ENCODE measurements at places on chromosomes 4 and X.

DNA sequence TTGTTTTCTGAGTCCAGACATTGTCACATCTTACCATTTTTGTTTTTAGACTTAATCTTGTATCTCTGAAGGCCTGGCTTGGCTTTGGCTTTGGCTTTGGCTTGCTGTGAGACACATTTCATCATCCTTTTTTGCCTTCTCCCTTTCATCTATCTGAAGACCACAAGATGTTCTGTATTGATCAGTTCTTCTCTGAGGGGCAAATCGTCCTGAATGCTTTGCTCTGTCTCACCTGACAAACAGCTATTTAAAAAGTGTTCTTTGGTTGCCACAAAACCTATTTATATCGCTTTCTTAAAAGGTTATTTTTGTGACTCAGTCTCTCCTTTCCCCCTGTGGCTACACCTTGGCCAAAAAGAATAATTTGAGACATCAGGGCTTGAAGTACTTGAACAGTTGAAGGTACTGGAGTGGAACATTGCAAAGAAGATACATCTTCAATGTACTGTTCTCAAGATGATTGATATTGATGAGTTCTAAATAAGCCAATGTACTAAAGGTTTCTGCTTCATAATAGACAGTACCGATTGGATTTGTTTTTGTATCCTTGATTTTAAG is 80.7 kb downstream of the ALG13 start:
- no peak for DNase-seq

DNA sequence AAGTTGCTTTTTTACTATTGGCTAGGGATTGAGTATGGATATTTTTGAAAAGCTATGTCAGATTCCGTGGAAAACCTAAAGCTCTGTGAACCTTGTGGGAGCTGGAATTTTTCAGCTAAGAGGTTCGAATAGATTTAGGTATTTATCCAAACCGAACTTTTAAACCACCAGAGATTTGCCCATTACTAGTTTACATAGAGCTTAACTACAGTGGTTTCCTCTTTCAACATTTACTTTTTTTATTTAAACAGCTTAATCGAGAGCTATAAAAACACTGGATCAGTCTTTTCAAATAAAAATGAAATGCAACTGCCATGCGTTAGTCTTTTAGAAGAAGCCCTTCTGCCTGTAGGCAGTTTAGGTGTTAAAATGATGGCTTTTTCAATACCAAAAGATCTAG is 377.0 kb downstream of the RPA4 start:
- no peak for DNase-seq

GRCh38 chr4:121307445-121308327 is 73.1 kb downstream of the QRFPR start:
- DNase-seq = peak; percentile 73

DNA sequence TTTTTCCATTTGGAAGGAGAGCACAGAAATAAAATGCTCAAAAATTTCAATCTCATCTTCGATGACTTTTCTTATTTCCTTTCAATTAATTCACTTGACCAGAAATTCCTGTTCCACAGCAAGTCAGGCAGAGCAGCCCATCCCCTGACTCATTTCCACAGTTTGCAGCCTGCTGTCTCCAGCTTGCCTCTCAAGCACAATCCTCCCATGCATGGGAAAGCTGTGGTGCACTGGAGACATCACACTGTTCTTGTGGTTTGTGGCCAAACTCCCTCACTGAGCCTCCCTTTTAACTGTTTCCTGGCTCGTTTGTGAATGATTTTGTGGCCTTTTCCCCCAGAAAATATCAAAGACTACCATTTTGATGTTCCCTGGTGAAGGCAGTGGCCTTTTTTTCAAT is 114.0 kb upstream of the ENPEP start:
- DNase-seq = no peak

DNA sequence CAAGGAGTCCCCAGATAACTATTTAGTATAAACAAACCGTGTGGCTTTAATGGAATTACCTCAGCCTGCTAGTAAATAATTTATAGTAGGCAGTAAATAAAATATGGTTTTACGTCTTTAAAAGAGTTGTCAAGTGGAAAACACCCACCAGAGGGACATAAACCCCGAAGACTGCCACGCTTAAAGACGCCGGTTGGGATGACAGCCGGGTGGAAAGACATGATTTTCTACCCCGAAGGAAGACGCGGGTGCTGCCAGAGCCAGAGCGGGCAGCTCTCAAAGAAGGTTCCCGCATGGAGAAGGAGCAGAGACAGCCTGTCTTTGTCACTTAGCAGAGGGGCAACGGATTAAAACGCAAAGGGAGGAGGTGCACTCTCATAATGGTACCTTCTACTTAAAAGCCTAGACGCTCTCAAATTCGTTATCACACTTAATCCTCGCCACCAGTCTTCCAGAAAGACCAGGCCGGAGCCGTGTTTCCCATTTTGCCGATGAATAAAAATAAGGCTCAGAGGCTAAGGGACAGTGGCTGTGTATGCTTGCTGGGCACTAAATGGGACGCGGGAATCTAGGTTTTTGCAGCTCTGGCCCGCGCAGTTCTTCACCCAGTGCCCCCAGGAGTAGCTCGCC is 140.5 kb upstream of the ZIC3 start:
- no peak for DNase-seq

GRCh38 chr4:125985856-125986255 is 671.1 kb downstream of the FAT4 start:
- no peak for DNase-seq

DNA sequence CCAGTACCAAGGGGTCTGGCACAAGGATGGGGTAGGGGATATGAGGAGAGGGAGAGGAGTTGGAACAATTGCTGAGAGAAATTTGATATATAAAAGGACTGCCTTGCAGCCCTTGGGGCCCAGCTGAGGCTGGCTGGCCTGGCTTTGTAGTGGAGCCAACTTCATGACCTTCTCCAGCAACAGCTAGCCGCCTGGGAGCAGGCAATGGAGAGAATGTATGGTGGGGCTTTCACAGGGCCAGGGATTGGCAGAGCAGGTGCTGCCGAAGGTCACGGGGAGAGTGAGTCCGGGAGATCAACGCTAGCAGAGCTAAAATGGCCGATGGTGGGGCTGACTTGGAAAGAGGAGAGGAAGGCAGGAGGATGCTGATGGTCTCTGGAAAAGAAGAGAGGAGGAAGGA is 120.4 kb upstream of the SMIM10 start:
- DNase-seq = no peak

- no peak for DNase-seq
These were observed 157.5 kb upstream of the SMIM31 start for GRCh38 chr4:164596318-164596878.

- DNase-seq = no peak
These were observed 105.7 kb downstream of the PSAPL1 start for GRCh38 chr4:7328913-7329638.

DNA sequence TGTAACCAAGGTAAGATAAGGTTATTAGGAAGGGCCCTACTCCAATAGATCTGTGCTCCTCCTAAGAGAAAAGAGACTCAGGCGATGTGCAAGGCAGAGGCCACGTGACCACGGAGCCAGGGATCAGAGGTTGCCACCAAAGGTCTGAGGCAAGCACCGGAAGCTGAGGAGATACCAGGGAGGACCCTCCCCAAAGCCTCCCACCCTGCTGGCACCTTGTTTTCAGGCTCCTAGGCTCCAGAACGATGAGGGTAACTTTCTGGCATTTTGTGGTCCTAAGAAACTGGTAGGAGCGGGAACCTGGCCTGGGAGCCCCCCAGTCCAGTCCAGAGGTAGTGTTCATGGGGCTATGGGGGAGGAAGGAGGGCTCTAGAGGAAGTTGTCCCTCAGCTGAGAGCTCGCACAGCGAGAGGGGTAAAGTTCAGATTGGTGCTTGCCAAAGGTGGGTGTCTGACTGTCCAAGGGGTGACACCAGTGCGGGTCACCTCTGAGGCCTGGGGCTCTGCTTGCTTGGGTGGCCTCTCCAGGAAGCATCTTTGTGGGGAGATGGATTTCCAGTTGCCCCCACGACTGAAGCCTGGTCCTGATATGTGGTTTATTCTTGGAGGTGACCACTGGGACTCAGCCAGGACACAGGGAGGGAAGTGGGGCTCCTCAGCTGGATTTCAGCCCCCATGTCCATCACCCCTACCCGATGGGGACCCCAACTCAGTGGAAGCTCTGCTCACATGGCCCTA is 7.5 kb upstream of the LETM1 start:
- DNase-seq = no peak

DNA sequence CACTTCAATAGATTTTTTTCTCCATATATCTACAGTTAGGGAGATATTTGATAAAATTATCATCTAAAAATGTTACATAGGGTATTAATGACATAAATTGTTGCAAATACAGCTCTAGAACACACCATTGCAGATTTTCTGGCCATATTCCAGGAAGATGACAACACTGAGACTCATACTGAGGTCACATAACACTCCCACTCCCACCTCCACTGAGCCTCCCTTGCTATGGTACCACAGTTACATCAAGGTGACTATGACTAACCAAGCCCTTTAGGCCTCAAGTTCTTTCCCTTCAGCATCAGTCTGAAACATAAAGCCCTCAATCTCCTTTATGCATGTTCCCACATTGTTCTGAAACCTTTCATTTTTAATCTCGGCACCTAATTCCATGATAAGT is 932.0 kb upstream of the IGFBP7 start:
- no peak for DNase-seq

DNA sequence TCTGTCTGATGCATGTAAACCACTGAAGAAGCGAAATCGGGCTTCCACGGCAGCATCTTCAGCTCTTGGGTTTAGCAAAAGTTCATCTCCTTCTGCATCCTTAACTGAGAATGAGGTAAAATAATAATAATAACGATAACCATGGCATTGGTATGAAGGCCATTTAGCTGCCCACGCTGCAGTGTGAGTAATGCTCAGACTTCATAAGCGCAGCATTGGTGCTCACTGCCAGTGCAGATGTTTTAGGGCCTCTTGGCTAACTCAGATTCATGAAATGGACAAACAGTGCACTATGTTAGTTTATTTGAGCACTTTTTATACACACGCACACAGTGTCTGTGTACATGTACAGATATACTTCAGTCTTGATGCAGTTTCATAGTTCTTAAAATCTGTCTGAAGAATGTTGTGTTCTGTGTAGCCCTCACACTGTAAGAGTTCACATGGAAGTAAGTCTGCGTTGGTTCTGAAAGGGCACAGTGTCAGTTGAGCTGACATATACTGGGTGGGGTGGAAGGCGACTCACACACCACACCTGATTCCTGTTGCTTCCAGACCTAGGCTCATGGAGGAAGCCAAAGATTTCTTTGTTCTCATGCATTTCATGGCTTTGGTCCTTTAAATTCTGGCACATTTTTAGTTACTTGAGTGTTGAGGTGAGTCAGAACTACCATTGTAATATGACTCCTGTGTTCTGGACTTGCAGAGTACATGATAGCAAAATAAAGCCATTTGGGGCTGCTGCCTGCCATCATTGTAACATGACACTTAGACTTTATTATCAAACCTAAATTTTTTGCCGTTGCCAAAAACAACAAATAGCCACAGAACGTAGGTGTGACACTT is 68.7 kb downstream of the NSD2 start:
- DNase-seq = no peak

All from CD4-positive, alpha-beta T cell treated with Interleukin-17A for 1 hour (primary cell).